ENCODE measurements at places on chromosomes 4 and X.

GRCh38 chr4:120079839-120080520 lies 13.3 kb upstream of the MAD2L1 start:
- no peak for DNase-seq

DNA sequence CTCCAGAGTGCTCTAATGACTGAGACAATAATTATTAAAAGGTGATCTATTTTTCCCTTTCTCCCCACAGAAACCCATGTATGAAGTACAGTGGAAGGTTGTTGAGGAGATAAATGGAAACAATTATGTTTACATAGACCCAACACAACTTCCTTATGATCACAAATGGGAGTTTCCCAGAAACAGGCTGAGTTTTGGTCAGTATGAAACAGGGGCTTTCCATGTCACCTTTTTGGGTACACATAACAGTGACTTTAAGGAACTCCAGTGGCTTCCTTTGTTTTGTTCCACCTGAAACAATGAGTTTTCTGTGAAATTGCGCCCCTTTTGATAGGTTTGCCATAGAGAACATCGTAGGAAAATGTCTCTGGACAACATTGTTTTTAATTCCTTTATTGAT lies 69.6 kb downstream of the KIT start:
- no peak for DNase-seq

DNA sequence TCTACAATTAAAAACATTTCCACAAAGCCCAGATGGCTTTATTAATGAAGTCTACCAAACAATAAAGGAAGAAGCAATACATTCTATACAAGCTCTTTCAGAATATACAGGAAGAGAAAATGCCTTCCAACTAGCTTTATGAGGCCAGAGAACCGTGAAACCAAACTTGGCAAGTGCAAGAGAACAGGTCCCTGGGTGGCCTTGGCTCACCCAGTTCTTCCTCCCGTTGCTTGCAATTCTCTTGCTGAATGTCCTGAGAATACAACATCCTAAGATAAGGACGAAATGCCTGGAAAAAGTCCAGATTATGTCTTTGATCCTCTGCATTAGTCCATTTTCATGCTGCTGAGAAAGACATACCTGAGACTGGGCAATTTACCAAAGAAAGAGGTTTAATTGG lies 204.9 kb downstream of the MAD2L1 start:
- DNase-seq = no peak

- peak; percentile 23 for DNase-seq
Observed at GRCh38 chrX:57821703-57822387, 88.4 kb downstream of the ZXDA start.
